ENCODE measurements at places on chromosomes 12 and 14. TPM values are rescaled to one million over a fixed set of nuclear protein-coding genes. Genes with fewer than 3 reads are reported as not detected.

Gene KERA
- not detected for total RNA-seq

DNA sequence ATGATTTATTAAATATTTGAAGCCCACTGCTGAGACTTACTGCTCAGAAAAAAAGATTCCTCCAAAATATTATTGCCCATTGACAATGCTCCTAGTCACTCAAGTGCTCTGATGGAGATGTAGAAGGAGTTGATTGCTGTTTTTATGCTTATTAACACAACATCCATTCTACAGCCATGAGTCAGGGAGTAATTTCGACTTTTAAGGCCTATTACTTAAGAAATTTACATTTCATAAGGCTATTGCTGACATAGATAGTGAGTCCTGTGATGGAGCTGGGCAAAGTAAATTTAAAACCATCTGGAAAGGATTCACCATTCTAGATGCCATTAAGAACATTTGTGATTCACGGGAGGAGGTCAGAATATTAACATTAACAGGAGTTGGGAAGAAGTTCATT lies 5.2 kb downstream of the KCNJ8 start:
- no peaks in the 10 kb centered on the region for H3K36me3 ChIP-seq
- peaks cover 3% of the 10 kb centered on the region for H3K27me3 ChIP-seq
- no peaks in the 10 kb centered on the region for H3K4me1 ChIP-seq
- H3K4me3 ChIP-seq: no peak overlapping the region
- DNase-seq: no peak

- H3K4me1 ChIP-seq: no peaks in the 10 kb centered on the region
- no peaks in the 10 kb centered on the region for H3K27me3 ChIP-seq
- no peak overlapping the region for H3K4me3 ChIP-seq
- H3K27ac ChIP-seq: no peak overlapping the region
- H3K36me3 ChIP-seq: peaks cover 32% of the 10 kb centered on the region
Measured at GRCh38 chr14:92144708-92145107, 22.9 kb downstream of the CPSF2 start.

- H3K4me1 ChIP-seq: peaks cover 19% of the 10 kb centered on the region
- no peak overlapping the region for H3K4me3 ChIP-seq
- no peak overlapping the region for H3K27ac ChIP-seq
- H3K36me3 ChIP-seq: no peaks in the 10 kb centered on the region
- H3K27me3 ChIP-seq: no peaks in the 10 kb centered on the region
- DNase-seq: no peak
Measured at GRCh38 chr14:32009221-32009975, 67.7 kb upstream of the ARHGAP5 start.

- H3K4me1 ChIP-seq: no peaks in the 10 kb centered on the region
- no peak overlapping the region for H3K27ac ChIP-seq
- no peak overlapping the region for H3K4me3 ChIP-seq
- no peak for DNase-seq
- no peaks in the 10 kb centered on the region for H3K36me3 ChIP-seq
Measured at GRCh38 chr12:77553976-77554619, 276.6 kb upstream of the NAV3 start.

DNA sequence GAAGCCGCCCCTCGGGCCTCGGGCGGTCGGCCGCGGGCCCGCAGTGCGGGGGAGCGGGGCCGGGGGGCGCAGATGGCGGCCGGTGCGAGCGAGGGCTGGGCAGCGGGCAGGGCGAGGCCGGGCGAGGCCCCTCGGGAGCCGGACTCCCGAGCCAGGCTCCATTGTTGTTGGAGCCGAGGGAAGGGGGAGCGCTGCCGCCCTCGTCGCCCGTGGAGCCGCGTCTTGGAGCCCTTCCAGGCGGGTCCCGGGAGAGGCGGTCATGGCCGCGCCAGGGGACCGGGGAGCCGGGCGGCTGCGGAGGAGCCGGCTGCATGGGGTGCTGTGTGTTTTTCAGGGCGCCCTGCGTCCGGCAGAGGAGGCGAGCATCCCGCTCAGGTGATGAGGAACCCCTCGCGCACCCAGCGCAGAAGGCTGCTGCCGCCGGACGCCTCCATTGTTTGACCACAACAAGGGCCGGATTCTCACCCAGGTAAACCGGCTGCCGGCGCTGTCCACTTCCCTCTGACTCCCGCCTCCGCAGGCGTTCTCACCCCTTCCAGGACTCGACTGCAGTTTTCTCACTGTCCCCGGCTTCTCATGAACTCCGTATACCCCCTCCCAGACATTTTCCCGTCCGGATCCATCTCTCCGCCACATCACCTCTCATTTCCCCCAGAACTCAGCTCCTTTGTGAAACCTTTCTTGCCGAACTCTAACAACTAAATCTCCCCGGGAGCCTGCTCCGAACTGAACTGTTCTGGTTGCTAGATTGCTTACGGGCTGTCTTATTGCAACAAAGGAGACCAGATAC lies 732 bp downstream of the ZNF664 start:
- H3K4me1 ChIP-seq: peaks cover 12% of the 10 kb centered on the region
- peak overlapping the region; percentile 82 for H3K27ac ChIP-seq
- H3K27me3 ChIP-seq: no peaks in the 10 kb centered on the region
- no peak for DNase-seq

GRCh38 chr12:85575120-85576096 lies 260.8 kb downstream of the RASSF9 start:
- H3K27ac ChIP-seq: no peak overlapping the region
- no peak overlapping the region for H3K4me3 ChIP-seq
- no peaks in the 10 kb centered on the region for H3K4me1 ChIP-seq
- H3K36me3 ChIP-seq: no peaks in the 10 kb centered on the region
- peak; percentile 25 for DNase-seq

GRCh38 chr12:27517546-27517945 lies 6.5 kb upstream of the PPFIBP1 start:
- DNase-seq: no peak
- no peaks in the 10 kb centered on the region for H3K36me3 ChIP-seq
- H3K27ac ChIP-seq: no peak overlapping the region
- no peaks in the 10 kb centered on the region for H3K27me3 ChIP-seq

DNA sequence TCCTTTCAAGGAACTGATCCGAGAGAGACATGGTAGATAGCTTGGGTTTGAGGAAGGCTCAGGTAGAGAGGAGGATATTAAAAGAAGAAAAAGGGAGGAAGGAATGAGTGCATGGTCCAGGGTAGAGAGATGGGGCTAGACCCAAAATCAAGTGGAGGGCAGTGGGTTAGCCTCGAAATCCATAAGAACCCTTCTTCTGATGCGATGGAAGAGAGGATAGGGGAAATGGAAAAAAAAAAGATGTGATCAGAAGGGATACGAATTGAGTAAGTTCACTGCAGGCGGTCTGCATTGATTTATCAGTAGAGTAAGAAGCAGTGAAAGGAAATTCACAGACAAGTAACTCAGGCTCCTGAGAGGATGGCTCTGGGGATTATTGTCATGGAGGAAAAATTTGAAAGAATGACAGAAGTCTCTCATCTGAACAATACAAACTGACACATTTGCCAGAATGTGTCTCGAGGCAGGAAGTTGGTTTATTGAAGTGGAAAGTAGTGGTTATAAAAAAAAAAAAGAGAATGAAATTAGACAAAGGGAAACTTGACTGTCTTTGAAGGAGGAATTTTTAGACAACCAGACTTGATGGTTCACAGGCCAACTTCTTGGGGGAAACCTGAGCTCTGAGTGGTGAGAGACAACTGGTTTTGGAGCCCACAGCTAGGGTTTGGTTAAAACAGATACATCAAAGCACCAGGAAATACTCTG lies 10.2 kb downstream of the PPFIBP1 start:
- no peak for DNase-seq
- H3K27ac ChIP-seq: no peak overlapping the region
- H3K4me1 ChIP-seq: peaks cover 22% of the 10 kb centered on the region
- no peaks in the 10 kb centered on the region for H3K36me3 ChIP-seq

DNA sequence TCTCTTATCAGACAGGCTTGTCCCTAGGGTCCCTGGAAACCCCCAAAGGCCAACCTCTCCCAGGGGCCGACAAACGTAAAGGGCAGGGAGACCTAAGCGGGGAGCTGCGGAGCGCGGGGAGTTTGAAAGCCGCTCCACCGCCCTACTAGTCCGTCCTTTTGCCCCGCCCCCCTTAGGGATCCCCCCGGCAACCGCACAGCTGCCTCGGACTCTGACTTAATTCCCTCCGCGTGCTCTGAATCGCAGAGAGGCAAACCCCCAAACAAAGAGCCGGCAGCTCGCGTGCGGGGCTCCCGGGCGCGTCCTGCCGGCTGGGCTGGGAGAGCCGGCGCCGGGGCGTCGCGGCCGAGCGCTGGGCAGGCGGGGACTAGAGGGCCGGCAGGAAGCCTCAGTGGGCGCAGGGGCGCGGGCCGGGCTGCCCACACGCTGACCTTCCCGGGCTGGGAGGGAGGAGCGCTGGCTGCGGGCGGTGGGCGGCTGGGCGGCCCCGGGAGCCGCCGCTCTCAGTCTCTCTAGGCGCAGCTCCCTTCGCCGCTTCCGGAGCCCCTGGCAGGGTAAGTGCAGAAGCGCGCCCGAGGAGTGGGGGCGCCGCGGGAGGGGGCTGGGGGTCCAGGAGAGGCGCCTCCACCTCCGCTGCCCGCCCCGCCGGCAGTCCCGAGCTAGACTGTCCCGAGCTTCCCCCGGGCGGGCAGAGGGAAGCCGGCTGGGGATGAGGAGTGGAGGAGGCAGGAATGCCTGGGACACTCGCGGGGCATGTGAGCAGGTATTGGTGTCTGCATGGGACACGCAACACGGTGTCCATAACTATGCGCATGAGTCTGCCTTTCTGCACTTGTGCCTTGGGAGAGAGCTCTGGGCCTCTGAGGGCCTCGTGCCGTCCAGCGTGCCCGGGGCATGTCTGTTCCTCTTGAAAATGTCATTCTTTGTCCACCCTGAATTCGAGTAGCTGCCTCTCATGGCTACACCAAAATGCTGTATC lies at the start of gene TSPAN11:
TSS of gene TSPAN11 (plus strand) at position 506 of the 979 bp plus-strand sequence. CDS start 27,244 bp downstream, outside the sequence.
- no peak for DNase-seq
- H3K27me3 ChIP-seq: peaks cover 44% of the 10 kb centered on the region
- no peaks in the 10 kb centered on the region for H3K4me1 ChIP-seq
- H3K4me3 ChIP-seq: peak within 1 kb of the TSS; percentile 30
- H3K36me3 ChIP-seq: no peaks in the 10 kb centered on the region

DNA sequence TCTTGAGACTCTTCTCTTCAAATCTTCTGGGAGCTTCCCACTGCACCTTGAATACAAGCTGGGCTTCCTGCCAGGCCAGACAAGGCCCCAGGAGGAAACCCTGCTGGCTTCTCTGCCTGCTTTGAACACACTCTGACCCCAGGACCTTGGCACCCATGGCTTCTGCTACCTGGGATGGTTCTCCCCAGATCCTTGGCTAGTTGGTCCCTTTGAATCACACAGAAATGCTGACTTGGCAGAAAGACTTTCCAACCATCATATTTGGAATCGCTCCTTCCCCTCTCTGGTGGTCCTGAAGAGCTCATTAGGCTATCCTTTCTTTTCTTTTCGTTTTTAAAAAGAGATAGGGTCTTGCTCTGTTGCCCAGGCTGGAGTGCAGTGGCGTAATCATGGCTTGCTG lies 132.7 kb downstream of the RBM19 start:
- no peaks in the 10 kb centered on the region for H3K36me3 ChIP-seq
- no peaks in the 10 kb centered on the region for H3K4me1 ChIP-seq
- no peak for DNase-seq
- H3K27ac ChIP-seq: no peak overlapping the region
- no peak overlapping the region for H3K4me3 ChIP-seq
- H3K27me3 ChIP-seq: no peaks in the 10 kb centered on the region

DNA sequence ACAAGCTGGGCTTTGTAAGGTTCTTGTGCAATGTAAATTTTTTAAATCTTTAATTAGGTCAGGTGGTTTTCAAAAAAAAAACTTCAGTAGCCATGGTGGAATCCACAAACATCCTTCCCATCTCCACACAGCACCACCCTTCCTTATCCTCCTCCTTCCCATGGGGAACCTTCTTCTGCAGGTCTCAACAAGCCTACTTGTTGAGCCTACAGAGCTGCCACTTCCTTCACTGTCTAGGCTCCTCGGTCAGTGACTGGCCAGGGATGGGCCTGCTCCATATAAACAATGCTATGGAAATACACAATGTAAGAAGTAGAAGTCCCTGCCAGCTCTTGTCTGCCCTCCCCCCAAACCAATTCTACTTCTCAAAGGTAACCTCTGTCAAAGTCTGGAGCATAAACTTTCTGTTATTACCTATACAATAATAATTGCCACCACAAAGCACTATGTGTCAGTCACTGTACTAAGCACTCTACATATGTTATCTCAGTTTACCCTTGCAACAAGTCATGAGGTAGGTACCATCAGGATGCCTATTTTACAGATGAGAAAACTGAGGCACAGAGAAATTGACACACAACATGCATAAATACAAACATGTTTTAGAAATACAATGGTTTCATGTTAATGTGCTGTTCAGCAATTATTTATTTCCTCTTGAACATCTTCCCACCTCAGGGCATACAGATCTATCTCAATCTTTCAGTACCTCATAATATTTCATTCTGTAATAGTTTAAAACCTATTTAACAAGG lies 17.4 kb downstream of the LIMA1 start:
- no peak for DNase-seq
- H3K4me1 ChIP-seq: peaks cover 31% of the 10 kb centered on the region
- no peak overlapping the region for H3K4me3 ChIP-seq
- no peaks in the 10 kb centered on the region for H3K27me3 ChIP-seq
- peak overlapping the region; percentile 40 for H3K27ac ChIP-seq

DNA sequence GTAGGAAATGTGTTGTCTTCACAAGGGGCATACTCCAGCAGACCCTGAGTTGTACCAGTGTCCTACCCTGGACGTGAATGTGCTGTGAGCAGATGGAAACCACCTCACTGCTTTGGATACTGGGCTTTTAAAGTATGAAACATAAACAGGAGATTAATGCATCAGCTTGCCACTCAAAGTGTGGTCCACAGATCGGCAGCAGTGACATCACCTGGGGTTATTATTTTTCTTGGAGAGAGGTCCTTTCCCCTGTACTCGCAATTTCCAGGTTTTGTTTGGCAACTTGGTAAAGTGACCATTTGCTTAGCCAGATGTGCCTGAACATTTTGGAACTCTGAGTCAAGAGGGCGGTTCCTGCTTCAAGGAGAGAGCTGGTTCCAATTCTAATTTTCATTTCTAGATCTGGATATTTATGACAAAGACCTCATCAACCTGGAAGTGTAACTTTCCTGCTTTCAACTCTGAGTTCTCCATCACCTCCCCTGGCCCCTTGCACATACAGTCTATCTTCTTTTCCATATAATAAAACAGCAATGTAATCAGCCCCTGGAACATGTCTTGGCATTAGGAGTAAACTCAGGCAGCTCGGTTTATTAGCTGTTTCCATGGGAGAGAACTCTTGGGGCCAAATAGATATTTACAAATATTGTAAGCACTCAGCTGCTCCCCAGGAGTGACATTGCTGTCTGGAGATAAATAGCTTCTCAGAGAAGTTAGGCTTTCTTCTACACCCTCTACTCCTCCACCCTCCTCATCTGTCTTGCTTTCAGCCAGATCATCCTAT lies 237.0 kb upstream of the TBX3 start:
- no peak overlapping the region for H3K4me3 ChIP-seq
- no peak overlapping the region for H3K27ac ChIP-seq
- DNase-seq: no peak
- no peaks in the 10 kb centered on the region for H3K27me3 ChIP-seq
- H3K4me1 ChIP-seq: no peaks in the 10 kb centered on the region
